ENCODE measurements at places on chromosomes 6 and 20. TPM values are rescaled to one million over a fixed set of nuclear protein-coding genes. Genes with fewer than 3 reads are reported as not detected.

PSORS1C1 gene
- 0.99 TPM for total RNA-seq

GRCh38 chr20:40875116-40876085, 153.2 kb upstream of the TOP1 start:
- no peak for DNase-seq

DNA sequence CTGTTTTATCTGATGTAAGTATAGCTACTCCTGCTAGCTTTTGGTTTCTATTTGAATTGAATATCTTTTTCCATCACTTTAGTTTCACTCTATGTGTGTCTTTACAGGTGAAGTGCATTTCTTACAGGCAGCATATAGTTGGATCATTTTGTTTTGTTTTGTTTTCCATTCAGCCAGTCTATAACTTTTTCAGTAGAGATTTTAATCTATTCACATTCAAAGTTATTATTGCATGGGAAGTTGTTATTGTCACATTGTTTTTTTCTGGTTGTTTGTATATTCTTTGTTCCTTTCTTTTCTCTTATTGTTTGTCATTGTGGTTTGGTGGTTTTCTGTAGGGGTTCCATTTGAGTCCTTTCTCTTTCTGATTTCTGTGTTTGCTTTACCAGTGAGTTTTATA, 151.2 kb downstream of the PDE10A start:
- DNase-seq, result no peak

DNA sequence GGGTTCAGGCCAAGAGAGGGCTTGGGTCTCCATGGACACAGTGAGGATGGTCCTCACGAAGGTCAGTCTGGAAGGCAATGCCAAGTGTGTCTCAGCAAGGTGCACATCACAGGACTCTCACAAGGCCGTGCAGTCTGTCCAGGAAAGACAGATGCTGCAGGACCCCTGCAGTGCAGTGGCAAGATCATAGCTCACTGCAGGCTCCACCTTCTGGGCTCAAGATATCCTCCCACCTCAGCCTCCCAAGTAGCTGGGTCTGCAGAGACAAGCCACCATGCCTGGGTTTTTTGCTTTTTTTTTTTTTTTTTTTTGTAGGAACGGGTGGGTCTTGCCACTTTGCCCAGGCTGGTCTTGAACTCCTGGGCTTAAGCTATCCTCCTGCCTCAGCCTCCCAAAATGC, 26.4 kb downstream of the ZMYND8 start:
- no peak for DNase-seq

DNA sequence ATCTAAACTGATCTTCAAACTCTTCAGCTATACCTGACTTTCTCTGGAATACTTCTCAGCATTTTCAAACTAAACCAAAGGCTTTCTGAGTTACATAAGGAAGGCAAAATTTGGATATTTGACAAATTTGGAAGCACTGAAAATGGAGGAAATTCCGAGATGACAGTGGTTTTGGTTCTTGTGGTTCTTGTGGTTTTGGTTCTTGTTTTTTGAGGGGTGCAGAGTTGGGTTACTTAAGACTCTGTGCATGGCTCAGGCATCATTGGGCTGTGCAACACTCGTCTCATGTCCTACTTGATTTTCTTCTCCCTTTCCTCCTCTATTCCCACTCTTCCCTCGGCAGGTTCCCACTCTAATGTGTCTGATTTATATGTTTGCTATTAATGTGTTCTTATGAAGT, 78.0 kb downstream of the SLC22A3 start:
- DNase-seq, result no peak

- no peak for DNase-seq
Measured at GRCh38 chr20:1307171-1307570, 21.8 kb downstream of the SDCBP2 start.

TRAPPC3L gene
- total RNA-seq, result 16.1 TPM

IP6K3 gene
- total RNA-seq, result 1.0 TPM

DNA sequence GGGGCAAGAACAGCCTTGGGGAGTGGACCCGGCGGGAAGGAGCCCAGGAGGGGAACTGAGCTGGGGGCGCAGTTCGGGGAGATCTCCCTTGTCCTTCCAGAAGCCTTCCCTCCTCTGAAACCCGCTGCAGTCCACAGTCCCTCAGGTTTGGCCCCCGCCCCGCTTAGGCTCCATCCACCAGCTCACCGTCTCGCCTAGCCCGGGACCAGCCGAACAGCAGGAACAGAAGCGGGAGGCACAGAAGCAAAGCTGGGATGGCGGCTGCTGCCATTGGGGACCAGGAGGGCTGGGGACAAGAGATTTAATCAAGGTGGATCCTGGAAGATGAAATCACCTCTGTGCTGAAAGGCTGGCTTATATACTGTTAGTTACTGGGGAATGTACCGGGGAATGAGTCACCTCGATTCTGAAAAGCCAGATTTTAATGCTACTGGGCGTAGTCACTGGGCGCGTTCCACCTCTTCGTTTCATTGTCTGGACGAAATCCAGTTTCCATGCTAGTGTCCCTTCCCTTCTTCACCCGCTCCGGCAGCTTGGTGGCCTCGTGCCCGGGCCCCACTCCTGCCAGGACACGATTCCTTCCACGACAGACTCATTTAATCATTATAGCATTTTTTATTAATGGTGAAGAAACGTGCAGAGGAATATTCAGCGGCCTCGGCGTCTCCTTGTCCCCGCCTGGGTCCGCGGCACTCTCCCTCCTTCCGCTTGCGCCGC, at the start of gene RAET1L:
TSS of gene RAET1L (minus strand) at position 332 of the 717 bp plus-strand sequence. CDS start at position 271, 61 bp downstream.
- no peak for DNase-seq
